ENCODE measurements at places on chromosomes 2 and 18.

DNA sequence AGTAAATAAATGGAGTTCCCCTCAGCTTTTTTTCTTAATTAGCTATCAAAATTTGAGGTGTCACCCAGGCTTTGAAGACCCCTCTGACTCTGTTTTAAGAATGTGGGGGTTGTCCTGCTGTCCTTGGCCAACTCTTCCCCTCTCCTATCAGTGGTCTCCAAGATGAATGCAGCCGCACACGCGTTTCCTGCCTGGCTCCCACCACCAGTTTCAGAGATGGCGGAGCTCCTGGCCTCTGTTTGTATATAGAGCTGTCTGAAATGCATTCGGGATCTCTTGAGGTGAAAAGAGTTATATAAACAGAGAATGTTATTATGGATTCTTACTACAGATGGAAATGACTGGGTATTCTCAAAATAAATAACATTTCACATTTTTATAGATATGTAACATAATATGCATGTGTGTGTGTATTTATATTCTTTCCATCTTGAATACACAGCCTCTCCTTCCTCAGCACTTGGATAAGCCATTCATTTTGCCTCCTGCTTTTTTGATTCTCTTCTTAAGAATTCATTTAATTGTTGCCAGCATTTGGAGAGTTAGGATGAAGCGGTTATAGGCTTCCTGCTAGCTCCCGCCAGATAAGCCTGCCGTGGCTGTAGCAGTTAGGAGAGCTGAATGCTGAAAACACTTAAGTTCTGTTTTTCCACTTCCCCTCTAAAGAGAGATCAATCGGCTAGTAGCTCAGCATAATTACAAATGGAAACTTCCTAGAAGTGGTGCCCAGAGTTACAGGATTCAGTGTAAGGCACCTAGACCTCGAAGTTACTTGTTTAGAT is 659.3 kb upstream of the FANCL start:
- no peak for DNase-seq

- DNase-seq: no peak
Measured at GRCh38 chr2:51256736-51257135, 224.8 kb upstream of the NRXN1 start.

- DNase-seq: peak; percentile 69
Measured at GRCh38 chr2:98280376-98281102, 65.7 kb upstream of the CNGA3 start.

DNA sequence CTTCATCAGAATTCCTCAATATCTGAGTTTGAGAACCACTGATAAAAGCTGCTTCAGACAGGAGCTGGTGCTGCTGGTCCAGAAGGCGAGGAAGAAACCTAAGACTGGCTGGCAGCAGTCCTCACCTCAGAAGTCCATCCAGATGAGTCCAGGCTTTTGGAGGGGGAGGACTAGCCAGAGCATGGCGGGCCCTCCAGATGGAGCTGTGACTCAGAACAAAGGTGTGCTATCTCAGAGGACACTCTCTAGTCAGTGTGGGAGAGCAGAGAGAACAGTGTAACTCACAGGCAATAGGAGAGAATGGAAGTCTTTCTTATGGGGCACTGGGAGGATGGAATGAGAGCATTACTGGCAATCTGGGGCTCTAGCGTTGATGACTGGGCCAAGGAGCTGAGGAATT is 191.4 kb downstream of the NYAP2 start:
- DNase-seq: no peak

- DNase-seq: peak; percentile 23
Measured at GRCh38 chr2:227325839-227326195, 766 bp downstream of the MFF start.

- no peak for DNase-seq
Measured at GRCh38 chr2:16481351-16481750, 184.3 kb downstream of the CYRIA start.

- DNase-seq: no peak
Measured at GRCh38 chr2:202353430-202353829, 22.7 kb upstream of the BMPR2 start.

DNA sequence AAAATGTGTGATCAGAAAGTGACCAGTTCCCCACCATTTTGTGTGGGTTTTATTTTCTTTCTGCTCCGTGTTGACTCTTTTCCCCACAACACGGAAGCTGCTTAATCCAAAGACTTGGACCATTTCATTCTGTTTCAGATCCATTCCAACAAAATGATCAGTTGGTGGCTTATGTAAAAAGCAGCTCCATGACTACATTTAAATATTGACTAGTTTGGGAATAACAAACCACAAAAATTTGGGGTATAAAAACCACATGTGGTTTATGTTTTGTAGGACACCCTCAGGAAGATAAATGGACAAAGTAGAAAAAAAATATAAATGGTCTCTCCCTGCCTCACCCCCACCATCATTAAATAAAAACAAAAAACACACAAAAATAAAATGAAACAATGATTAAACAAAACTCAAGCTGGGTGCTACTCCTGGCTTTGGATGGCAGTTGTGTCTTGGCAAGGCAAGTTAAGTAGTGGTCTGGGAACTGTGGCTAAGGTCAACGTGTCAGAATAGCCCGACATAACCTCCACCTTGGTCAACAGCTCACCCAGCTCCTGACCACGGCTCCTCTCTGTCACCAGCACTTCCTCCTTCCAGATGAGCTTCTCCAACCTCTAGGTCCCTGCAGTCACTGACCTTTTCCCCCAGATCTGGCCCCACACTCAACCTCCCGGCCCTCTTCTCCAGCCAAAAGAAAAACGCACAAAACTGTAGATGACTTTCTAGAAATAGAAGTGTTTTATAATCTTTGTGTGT is 12.8 kb upstream of the WIPF1 start:
- DNase-seq: no peak

DNA sequence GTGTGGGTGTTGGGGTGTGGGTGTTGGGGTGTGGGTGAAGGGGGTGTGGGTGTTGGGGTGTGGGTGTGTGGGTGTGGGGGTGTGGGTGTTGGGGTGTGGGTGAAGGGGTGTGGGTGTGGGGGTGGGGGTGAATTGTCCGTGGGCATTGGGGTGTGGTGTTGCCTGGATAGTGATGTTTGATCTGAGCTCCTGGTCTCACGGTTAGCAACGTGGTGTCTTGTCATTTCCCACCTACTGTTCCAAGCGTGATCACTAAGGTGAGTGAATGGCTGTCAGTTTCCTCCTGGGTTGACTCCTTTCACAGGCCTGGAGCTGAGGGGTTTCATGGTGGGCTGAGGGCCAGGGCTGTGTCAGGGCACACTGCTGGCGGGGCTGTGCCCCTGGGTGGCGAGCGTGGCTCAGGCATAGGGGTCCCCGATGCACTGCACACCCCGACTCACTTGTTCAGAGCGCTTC is 27.2 kb downstream of the RTP5 start:
- DNase-seq: no peak

GRCh38 chr18:7821784-7822183 is 254.7 kb downstream of the PTPRM start:
- no peak for DNase-seq

DNA sequence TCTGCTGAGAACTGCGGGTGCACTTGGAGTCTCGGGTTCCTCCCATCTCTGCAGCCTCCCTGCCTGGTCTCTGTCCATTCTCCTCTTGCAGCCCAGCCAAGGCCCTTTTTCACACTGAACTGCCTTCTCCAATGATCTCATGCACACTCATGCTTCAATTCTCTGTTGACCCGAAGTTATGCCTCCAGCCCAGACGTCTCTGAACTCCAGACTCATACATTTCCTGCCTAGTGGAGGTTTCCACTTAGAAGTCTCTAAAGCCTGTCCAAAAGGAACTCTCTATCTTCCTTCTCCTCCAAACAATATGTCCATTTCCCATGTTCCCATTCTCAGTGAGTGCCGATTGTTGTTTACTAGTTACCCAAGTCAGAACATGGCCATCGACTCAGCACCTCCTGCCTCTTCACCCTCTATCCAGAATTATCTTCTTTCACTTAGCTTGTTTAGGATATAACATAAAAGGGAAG is 155.2 kb downstream of the IRS1 start:
- no peak for DNase-seq

DNA sequence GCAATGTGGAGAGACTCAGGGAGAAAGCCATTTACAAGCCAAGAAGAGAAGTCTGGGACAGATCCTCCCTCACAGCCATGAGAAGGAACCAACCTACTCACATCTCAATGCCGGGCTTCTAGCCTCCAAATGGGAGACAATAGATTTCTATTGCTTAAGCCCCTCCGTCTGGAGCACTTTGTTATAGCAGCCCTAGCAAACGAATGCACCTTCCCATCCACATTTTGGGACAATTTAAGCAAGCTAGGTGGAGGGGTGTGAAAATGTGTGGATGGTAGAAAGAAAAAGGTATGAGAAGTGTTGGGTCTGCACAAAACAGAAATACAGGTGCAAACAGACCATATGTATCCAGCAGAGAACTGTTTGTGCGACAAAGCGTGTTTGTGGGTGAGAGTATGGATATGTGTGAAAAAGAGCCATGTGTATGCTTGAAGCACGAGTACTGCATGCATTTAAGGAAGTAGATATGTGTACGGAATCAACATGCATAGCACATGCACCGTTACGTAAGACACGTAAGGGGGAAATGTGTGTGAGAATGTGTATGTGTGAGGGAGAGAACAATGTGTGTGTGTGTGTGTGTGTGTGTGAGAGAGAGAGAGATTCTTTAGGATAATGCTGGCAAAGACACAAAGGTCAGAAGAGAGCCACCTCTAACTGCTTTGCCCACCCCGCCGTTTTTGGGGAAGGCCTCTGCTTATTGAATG is 13.1 kb upstream of the E2F6 start:
- DNase-seq: no peak

DNA sequence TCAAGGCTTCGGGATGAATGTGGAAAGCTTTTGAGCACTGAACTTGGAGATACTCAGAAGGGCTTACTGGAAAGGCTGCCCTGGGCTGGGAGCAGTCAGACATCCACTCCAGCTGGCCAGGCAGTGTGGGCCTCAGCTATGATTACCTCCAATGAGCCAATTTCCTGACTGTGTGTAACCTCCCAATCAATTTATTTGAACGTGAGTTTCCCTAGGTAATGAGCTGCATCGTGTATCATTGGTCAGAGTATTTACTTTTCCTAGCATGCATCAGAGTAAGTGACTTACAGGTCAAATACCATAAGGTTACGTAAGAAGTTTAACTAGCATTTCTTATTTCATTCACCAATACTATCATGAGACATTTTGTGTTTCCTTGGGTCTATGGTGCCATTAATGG is 11.0 kb upstream of the CTAGE1 start:
- no peak for DNase-seq

DNA sequence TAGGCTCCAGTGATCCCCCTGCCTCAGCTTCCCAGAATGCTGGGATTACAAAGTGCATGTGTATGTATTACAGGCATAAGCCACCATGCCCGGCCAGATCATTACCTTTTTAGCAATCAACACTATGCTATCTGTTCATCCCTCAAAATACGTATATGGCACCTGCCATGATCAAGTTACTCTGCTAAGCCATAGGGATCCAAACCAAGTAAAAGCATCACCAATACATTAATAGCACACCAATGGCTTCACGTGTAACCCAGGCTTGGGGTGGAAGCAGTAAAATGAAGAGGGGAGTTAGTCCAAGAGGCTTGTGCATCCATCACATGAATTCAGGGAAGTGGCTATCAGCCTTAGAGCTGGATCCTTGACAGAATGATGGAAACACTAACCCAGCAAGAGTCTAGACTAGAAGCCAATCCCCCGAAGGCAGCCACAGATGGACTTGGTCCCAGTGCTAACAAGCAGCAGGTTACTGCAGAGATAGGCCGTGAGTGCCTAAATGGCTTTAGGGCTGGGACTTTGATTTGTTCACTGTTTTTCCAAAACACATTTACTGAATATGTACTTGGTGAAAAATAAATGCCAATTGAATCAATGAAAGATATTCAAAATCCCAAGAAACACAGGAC is 11.3 kb downstream of the HDLBP start:
- DNase-seq: no peak

GRCh38 chr2:215418064-215418963 is 17.6 kb downstream of the FN1 start:
- no peak for DNase-seq

DNA sequence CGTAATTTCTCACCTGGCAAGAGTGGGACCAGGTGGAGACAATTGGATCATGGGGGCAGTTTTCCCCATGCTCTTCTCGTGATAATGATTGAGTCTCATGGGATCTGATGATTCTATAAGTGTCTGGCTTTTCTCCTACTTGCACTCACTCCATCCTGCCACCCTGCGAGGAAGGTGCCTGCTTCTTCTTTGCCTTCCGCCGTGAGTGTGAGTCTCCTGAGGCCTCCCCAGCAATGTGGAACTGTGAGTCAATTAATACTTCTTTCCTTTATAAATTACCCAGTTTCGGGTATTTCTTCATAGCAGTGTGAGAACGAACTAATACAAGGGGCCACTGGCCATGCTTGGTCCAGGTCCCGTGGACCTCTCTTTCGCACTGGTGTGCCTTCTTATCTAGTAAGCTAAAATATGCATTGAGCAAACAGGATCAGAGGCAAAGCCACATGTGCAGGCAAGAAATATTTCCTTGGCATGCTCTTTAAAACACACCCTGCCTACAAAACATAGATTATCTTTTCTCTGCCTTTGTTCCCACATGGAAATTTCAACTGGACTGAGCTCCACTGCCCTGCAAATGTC is 821.1 kb downstream of the TRIB2 start:
- DNase-seq: no peak

DNA sequence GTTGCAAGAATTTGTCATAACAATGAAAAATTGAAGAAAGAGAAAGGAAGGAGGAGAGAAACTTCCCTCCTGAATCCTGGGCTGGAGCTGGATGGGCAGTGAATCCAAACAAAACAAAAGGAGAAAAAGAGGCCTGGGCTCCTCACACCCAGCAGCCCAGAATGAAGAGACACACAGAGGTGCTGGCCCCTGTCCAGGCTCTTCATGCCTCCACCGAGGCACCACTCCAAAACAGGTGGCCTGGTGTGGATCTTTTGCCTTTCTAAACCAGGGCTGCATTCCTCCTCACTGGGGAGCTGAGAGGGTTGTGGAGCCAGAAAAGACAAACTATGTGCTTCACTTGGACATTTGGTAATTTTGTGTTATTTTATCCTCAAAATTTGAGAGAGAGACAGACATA is 76.0 kb downstream of the FAM124B start:
- no peak for DNase-seq

DNA sequence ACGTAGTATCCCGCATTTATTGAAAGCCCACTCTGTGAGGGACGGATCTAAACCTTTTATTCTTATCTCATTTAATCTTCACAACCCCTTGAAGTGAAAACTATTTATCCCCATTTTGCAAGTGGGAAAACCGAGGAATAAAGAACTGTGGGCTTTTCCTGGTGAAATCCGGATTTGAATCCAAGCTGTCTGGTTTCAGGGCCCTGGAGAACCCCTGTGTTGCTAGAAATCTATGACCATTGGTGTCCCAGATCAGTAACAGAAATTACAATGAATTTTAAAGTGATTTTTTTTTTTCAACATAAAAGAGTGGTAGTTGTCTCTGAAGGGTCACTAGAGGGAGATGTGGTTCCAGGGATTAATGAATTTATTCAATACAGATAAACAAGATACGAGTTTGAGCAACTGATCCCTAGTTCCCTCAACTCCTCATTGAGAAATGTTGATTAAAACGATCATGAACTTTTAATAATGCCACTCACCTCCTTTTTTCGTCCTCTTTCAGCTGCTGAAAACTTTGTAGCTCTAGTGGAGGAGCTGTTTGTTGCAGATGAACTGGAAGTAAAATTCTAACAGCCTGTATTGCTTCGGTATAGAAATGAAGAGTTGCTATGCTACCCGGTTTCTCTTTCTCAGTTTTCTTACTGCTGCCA is 940 bp downstream of the XRCC5 start:
- DNase-seq: peak; percentile 52
